Non-pigmented ciliary epithelial cell (primary cell): ENCODE measurements at places on chromosomes 1 and 21.

- no peak for DNase-seq
Measured at GRCh38 chr1:248750496-248750895, 5.1 kb downstream of the LYPD8 start.

DNA sequence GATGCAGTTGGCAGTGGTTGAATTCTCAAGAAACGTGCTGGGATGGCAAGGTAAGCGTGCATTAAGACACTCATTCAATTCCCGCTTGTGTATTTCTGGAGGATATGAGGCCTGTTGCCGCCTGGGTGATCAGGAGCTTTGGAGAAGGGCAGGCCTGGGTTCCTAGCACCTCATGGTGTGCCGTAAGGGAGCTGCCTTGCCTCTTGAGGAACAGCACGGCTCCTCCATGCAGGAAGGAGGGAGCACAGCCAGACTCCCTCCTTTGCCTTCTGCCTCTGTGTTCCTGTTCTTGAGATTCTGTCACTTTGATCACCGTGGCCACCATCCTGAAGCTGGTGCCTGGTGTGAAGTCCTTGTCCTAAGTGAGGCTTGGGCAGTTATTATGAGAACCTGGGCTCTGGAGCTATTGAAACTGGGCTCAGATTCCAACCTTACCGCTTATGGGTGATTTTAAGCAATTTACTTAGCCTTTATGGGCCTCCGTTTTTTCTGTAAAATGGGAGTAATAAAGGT lies 18.3 kb downstream of the SLFNL1 start:
- DNase-seq, result no peak

- no peak for DNase-seq
Measured at GRCh38 chr1:31587720-31588423, 11.6 kb downstream of the TINAGL1 start.

- DNase-seq, result no peak
Measured at GRCh38 chr1:107545879-107546278, 405.0 kb downstream of the NTNG1 start.
